Calu3 (cell line): ENCODE measurements at places on chromosomes 5 and 9. TPM values are rescaled to one million over a fixed set of nuclear protein-coding genes. Genes with fewer than 3 reads are reported as not detected.

- no peaks in the 10 kb centered on the region for H3K27me3 ChIP-seq
- peaks cover 52% of the 10 kb centered on the region for H3K36me3 ChIP-seq
- DNase-seq: peak; percentile 71
- no peak overlapping the region for H3K4me3 ChIP-seq
- peaks cover 27% of the 10 kb centered on the region for H3K4me1 ChIP-seq
These were observed 6.7 kb downstream of the NRARP start for GRCh38 chr9:137295238-137295811.

DNA sequence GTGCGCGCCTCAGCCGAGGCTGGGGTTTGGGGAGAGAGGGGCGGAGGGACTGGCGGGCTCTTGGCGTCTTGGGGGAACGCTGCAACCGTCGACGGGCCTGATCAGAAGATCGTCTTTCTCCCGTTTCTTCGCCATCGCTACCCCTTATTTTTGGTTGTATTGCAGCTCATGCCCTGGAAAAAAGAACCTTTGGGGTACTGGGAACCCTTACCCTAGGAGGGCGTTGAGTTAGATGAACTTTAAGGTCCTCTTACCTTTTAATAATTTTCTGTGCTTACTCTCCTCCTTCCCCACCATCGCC, 719 bp downstream of the PAIP2 start:
- peak overlapping the region; percentile 90 for H3K27ac ChIP-seq
- H3K4me1 ChIP-seq: peaks cover 14% of the 10 kb centered on the region
- no peak for DNase-seq
- peak overlapping the region; percentile 83 for H3K4me3 ChIP-seq

DNA sequence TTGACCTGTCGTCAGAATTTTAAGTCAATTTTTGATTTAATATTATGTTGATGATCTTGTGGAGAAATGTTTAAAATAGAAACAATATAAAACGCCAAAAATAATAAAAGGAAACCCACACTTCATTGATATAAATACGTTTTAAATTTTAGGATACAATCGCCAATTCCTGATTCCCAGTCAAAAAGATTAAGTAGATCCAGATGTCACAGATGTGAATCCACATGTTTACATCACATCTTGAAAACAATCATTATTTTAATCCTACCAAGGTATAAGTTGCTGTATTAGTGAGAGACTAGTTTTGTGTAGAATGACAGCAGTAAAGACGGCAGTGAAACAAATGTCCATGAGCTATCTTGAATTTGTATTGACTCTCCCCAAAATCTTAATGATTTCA, 4.9 kb downstream of the TAS2R1 start:
- no peaks in the 10 kb centered on the region for H3K36me3 ChIP-seq
- H3K4me3 ChIP-seq: no peak overlapping the region
- no peak overlapping the region for H3K27ac ChIP-seq
- no peak for DNase-seq

DNA sequence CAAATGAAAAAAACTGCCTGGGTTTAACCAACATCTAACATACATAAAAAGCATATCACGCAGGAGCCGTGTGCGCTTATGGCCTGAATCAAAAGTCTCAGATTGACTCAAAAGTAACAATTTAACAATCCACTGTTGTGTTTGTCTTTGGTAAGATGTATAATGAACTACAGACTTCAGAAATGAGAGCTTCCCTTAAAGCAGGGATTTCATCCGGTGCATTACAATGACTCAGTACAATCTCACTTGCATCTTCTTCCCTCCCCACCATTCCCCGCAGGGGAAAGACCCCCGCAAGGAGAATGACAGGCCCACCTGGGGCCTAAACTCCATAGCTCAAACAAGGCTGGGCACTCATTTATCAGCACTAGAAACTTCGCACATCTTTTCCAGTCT, 1.4 kb downstream of the ZFR start:
- peaks cover 22% of the 10 kb centered on the region for H3K4me1 ChIP-seq
- H3K27ac ChIP-seq: peak overlapping the region; percentile 76
- no peaks in the 10 kb centered on the region for H3K27me3 ChIP-seq
- H3K4me3 ChIP-seq: peak overlapping the region; percentile 85

DNA sequence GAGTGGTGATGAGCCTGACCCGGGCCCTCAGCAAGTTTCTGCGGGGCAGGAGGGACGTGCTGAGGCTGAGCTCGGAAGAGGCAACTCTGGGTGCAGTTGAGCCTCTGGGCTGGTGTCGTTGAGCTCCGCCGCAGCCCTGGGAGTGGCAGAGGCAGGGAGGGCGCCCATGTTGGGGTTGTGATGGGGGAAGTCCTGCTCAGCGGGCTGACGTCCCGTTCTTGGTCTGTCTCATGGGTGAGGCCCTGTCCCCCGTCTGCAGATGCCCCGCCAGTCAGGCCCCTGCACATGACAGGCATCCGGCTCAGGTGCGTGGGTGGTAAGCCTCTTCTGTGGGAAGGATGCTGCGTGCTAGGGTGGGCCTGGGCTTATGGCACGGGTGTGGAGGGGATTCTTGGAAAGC, 64.3 kb downstream of the RXRA start:
- no peak overlapping the region for H3K27ac ChIP-seq
- no peaks in the 10 kb centered on the region for H3K4me1 ChIP-seq
- no peak for DNase-seq
- no peaks in the 10 kb centered on the region for H3K36me3 ChIP-seq

Gene GCNT4
- 4.5 and 5.8 TPM in 2 replicates for total RNA-seq

Gene CDKN2B
- total RNA-seq: 30.4 and 35.2 TPM in 2 replicates
